Stimulated activated CD4-positive, alpha-beta T cell treated with anti-CD3 and anti-CD28 coated beads, TNF-alpha, amount 100 ng/mL, for 4 hours (primary cell): ENCODE measurements at places on chromosomes 12 and 14.

DNA sequence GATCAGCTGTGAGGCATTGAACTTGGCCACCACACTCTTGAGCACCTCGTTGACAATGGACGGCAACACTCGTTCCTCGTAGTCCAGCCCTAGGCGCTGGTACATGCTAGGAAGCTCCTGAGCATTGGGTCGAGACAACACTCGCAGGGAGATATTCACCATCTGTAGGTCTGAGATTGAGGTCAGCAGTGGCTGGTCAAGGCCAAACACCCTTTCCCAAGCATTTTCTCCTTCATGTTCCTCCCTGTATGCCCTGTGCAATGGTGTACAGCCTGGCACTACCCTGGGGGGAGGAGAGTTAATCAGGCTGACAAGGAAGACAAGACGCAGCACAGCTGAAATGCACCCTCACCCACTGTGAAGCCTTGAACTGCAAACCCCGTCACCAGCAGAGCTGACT is 2.0 kb downstream of the PHB2 start:
- DNase-seq, result no peak

GRCh38 chr12:99097171-99097570 is 452.1 kb downstream of the APAF1 start:
- DNase-seq, result no peak

DNA sequence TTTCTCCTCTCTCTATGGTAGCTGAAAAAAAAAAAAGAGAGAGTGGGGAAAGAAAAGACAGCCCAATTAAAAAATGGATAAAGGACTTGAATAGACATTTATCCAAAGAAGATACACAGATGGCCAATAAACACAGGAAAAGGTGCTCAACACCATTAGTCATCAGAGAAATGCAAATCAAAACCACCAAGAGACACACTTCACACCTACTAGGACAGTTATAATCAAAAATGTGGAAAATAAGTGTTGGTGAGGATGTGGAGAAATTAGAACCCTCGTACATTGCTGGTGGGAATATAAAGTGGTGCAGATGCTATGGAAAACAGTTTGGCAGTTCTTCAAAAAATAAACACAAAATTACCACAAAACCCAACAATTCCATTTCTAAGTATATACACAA is 172.4 kb upstream of the GRIN2B start:
- DNase-seq, result no peak

GRCh38 chr12:5902736-5903135 is 42.3 kb downstream of the ANO2 start:
- no peak for DNase-seq

DNA sequence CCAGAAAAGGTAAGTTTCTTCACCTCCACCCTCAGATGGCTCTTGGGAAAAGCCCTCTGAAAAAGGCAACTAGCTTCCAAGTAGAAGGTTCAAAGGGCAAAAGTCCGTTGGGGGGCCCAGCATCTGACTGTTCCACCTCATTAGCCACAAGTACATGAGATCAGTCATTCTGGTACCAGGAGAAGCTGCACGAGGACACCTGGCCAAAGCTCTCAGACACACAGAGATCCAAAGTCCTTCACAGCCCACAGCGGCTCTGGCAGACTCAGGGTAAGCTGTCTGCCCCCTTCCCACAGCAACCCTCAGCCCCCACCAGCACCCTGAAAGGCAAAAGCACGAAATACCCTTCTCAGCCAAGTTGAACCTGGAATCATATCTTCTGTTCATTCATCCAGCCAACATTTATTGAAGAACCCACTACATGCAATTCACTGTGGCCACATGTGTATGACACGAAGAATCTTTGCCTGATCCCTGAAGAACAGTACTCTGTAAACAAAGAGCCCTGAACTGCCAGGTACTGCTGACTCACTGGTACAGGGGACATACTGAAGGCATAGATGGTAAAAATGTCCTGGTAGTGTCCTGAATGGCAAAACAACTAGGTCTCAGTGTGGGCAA is 19.0 kb downstream of the SLC7A7 start:
- no peak for DNase-seq

DNA sequence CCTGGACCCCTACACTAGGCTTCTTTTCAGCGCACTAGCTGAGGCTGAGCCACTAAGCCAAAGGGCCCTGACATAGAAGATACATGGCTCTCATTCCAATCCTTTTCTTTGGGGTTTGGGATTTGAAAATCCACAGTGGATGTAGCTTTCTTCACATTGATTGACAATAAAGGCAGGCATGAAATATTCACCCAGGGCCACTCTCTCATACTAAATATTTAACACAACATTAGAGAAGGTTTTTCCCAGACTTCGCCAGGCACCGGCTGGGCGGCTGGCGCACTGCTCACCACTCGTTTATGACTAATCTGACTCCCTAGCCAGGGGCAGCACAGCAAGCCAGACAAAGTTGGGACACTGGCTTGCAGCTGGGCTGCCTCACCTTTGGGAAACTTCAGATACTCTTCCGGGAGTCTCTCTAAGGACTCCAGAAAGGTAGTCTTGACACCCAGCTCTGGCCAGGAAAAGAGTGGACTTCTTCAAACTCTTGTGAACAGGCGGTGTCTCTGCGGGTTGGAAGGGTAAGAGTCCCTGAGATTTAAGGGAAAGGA is 699 bp upstream of the HOXC11 start:
- no peak for DNase-seq

DNA sequence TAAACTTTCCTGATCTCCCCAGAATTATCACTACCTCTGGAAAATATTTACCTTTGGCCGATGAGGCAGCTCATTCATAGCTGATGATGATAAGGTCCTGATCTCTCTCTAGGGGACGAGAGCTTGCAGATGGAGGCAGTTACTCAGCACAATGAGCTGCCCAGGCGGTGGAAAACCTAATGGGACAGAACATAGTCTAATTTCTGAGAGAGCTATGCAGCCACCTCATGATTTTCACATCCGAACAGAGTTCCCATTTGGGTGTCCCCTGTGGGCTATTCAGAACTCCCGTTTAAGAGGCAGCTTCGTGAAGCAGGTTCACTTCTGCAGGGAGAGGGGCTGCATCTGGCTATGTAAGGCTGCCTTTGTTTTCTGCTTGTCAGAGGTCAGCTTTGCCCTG is 724.6 kb upstream of the TMEM132C start:
- no peak for DNase-seq

DNA sequence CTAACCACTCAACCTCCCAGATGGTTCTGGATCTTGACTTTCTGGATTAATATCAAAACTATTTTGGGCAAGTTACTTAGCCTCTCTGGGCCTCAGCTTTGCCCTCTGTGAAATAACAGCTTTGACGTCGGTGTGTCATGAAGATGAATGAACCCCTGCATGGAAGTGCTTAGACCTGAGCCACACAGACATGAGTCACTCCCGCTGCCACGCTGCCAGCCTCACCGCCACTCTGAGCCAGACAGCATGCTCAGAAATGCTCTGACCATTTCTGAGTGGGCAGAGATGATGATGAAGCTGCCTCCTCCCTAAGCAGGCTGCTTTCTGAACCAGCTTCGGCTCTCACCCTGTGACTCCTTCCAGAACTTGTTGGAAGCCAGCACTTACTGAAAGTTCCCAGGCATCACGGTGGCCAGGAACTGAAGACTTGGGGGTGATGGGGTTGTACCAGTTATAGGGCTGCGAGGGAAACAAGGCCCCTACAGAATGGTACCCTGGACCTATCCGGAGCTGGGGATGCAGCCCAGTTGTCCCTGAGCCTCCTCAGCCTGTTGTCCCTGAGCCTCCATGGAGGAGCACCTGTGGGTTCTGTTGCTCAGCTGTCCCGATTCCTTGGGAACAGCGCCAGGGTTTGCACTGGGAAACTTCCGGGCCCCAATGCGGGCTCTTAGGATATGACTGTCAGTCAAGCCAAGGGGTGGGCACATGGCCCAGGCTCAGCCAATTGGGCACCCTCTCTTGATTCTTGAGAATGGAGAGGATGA is 2.0 kb upstream of the CCDC197 start:
- DNase-seq, result peak; percentile 34

DNA sequence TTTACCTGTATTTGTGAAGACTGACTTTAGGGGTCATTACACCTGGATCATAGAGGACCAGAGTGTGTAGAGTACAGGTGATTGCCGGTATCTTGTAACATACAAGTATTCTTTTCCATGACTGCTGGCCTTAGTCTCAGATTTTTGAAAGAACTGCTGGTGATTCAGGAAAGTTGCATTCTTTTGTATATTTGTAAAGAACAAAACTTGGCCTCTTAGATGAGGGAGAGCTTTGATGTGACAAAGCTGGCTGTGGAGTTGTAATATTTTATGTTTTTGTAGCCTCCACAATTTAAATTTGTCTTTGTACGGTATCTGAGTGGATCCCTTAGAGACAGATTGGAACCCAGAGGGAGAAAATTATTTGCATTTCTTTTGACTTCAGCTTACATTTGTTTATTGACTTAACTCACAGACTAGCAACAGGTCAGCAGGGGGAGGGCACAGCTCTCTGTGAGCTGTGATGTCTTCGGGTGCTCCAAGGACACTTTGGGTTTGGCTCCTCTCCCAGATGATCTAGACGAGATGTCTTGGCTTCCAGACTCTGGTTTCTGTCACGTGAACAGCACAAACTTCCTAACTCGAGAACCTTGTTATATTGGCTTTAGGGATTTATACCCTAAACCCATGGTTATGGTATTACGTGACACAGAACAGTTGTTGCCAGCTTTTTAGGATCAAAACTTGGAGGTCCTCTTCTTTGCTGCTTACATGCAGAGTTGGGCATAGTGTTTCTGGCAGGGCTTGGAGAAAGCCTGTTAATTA is 65.9 kb downstream of the DAAM1 start:
- DNase-seq, result no peak

DNA sequence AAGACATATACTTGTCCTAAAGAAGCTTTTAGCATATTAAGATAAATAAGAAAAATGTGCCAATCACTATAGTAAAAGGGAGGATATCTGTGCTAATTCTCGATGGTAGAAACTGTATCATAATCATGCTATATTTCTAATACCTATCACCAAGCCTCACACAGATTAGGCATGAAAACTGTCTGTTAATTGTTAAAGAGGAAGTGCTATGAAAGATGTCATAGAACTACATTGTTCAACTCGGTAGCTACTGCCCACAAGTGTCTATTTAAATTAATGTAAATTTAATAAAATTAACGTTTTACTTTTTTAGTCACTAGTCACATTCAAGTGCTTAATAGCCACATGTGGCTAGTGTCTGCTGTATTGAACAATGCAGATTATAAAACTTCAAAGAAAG is 77.5 kb upstream of the KICS2 start:
- no peak for DNase-seq

GRCh38 chr14:70193396-70193795 is 4.6 kb upstream of the SLC8A3 start:
- no peak for DNase-seq

- no peak for DNase-seq
These were observed 40.0 kb downstream of the TSPAN9 start for GRCh38 chr12:3117144-3117581.

GRCh38 chr12:47216150-47216677 is 136.5 kb upstream of the AMIGO2 start:
- no peak for DNase-seq

- DNase-seq, result no peak
These were observed 70.4 kb upstream of the SLCO1C1 start for GRCh38 chr12:20624718-20625117.

DNA sequence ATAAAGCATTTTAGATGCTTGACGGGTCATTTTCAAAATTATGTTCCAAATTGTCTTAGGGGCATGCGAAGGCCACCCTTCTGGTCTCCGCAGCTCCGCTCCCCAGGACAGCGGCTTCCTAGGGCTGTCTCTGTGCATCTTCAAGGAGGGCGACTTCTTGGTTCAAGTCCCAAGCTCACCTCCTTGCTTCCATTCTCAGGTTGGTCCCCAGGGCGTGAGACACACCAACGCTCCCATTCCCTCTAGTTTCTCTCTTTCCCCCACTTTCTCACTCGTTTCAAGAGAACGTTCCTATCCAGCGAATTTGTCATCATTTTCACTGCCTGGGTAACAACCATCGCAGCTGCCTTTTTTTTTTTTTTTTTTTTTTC is 109.4 kb upstream of the CCND2 start:
- no peak for DNase-seq

- no peak for DNase-seq
These were observed 79.2 kb downstream of the MDGA2 start for GRCh38 chr14:47596232-47596631.

- DNase-seq, result no peak
These were observed 207.3 kb downstream of the PCNX1 start for GRCh38 chr14:71114565-71114964.

DNA sequence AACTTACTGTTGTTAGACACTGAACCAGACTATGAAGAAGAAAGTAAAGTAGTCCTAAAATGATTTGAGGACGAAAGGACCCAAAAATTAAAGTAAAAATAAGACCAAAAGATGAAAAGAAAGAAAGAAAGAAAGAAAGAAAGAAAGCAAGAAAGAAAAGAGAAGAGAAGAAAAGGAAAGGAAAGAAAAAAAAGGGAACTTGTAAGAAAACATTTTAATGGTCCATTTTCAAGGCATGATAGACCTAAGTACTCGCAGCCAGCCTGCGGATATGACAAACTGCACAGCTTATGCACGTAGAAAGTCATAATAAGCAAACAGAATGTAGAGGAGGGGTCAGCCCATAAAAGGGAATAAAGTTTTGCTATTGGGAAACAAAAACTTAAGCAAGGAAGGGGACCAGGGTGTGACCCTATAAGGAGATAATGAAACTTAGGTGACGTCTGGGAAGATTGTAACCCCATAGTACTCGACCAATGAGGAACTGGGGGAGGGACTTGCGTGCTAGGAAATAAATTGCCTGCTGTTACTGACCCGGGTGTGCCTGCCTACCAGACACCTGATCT is 59.7 kb downstream of the APOBEC1 start:
- DNase-seq, result no peak

- DNase-seq, result no peak
These were observed 196.9 kb downstream of the CPNE8 start for GRCh38 chr12:38708466-38708865.

- no peak for DNase-seq
These were observed 823 bp upstream of the RAB5B start for GRCh38 chr12:55972911-55973598.

DNA sequence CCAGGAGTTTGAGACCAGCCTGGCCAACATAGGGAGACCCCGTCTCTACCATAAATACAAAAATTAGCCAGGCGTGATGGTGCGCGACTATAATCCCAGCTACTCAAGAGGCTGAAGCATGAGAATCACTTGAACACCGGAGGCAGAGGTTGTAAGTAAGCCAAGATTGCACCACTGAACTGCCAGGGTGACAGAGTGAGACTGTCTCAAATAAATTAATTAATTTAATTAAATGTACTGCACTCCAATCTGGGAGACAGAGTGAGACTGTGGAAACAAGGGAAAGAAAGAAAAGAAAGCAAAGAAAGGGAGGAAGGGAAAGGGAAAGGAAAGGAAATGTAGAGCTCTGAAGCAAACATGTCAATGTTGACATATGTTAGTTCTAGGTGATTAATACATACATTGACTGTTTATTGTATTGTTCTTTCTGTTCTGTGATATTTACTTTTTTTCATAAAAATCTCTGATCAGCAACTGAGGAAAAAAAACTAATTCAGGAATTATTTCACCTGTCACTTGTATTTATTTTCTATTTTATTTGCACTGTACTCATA is 99.6 kb downstream of the DENND5B start:
- no peak for DNase-seq

DNA sequence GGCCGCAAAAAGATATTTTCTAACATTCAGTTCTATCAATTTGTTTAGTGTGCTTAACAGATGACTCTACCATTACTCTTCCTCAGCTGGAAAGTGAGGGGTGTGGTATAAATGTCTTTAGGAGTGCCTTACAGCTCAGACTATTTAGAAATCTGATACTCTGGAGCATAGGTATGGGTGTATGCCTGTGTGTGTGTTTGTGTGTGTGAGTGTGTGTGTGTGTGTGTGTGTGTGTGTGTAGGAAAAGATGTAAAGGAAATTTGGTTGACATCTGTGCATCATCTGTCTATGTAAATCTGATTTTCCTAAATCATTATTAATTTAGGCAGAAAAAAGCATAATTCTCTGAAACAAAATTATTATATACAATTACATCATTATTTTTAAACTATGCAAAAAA is 16.0 kb downstream of the RNASE3 start:
- no peak for DNase-seq
